ENCODE measurements at places on chromosomes 3 and 15. TPM values are rescaled to one million over a fixed set of nuclear protein-coding genes. Genes with fewer than 3 reads are reported as not detected.

DNA sequence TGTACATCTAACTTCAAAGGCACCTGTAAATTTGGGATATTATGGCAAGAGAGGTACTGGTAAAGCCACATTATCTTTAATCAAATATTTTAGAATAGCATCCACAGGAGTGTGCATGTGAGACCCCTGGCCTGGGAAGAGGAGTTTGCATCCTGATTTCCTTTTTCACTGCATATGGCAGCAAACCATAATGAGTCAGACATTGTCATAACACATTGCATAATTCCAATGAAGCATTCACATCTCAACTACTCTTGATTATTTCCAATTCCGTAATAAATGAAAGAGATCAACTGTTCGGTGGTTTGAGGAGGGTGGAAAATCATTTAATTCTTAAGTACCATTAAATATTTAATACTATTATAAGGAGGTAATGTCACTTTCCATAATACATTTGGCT lies 215.0 kb downstream of the MECOM start:
- no peaks in the 10 kb centered on the region for H3K36me3 ChIP-seq
- H3K27ac ChIP-seq = no peak overlapping the region
- H3K4me3 ChIP-seq = no peak overlapping the region
- H3K4me1 ChIP-seq = no peaks in the 10 kb centered on the region
- DNase-seq = peak; percentile 16

DNA sequence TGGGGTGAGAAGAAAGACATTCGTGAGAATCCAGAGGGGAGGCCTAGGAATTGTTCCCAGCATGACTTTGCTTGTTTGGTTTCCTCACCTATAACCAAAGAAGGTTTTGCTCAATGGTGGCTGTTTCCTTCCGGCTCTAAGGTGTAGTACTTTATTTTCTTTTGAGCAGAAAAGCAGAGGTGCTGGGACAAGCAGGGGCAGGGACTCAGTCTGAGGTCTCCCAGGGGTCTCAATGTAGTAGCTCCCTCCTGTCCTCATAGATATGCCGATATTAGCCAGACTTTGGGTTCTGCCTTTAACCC lies 41.6 kb downstream of the ZBTB38 start:
- no peak for DNase-seq
- peak overlapping the region; percentile 92 for H3K27ac ChIP-seq

DNA sequence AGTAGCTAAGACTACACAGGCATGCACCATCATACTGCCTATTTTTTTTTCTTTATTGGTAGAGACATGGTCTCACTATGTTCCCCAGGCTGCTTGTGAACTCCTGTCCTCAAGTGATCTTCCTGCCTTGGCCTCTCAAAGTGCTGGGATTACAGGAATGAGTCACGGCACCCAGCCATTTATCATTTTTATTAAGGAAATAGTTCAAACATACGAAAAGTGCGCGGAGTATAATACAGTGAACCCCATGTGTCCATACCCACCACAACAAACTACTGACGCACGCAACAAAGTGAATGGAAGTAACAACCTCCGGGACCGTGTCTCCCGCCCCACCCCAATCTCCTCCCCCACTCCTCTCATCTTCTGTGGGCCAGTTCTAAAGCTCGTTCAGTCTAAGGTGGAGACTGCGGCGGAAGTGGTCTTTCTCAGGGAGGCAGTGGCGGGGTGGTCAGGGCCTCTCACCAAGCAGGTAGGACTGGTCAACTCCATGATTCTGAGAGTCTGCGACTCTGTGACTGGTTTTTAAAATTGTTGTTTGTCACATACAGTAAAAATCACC lies 42.1 kb downstream of the DNAJB8 start:
- no peaks in the 10 kb centered on the region for H3K36me3 ChIP-seq
- H3K4me3 ChIP-seq = no peak overlapping the region
- no peaks in the 10 kb centered on the region for H3K27me3 ChIP-seq
- no peak overlapping the region for H3K27ac ChIP-seq
- H3K4me1 ChIP-seq = no peaks in the 10 kb centered on the region

DNA sequence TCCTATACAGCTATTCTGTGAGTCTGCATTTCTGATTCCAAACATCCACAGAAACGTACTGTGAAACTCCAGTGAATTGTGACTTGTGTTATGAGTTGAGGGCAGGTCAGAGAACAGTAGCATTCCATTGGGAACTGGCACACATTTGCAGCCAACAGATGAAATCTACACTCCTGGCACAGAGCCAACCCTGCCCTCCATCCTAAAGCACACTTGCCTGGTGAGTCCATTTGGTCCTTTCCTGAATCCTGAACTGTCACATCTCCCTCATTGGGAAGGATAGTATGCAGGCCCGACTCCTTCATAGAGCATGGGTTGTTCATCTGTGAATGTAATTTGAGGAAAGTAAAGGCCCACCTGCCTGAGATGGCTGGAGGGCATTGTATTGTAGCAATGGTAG lies 314.3 kb upstream of the RASGRP1 start:
- peak overlapping the region; percentile 88 for H3K27ac ChIP-seq
- H3K27me3 ChIP-seq = no peaks in the 10 kb centered on the region
- no peak for DNase-seq
- H3K4me1 ChIP-seq = peaks cover 48% of the 10 kb centered on the region
- no peak overlapping the region for H3K4me3 ChIP-seq

GRCh38 chr3:196889844-196890708 lies 22.4 kb downstream of the SENP5 start:
- peaks cover 14% of the 10 kb centered on the region for H3K36me3 ChIP-seq
- peak; percentile 12 for DNase-seq
- no peaks in the 10 kb centered on the region for H3K27me3 ChIP-seq

- H3K27ac ChIP-seq = peak overlapping the region; percentile 85
- no peaks in the 10 kb centered on the region for H3K36me3 ChIP-seq
- H3K4me1 ChIP-seq = peaks cover 33% of the 10 kb centered on the region
- H3K27me3 ChIP-seq = no peaks in the 10 kb centered on the region
- DNase-seq = peak; percentile 95
Observed at GRCh38 chr15:81184188-81184587, 12.5 kb upstream of the IL16 start.

GRCh38 chr3:536417-536813 lies 339.9 kb downstream of the CHL1 start:
- DNase-seq = peak; percentile 23
- no peaks in the 10 kb centered on the region for H3K36me3 ChIP-seq
- no peaks in the 10 kb centered on the region for H3K4me1 ChIP-seq
- H3K4me3 ChIP-seq = peak overlapping the region; percentile 74

DNA sequence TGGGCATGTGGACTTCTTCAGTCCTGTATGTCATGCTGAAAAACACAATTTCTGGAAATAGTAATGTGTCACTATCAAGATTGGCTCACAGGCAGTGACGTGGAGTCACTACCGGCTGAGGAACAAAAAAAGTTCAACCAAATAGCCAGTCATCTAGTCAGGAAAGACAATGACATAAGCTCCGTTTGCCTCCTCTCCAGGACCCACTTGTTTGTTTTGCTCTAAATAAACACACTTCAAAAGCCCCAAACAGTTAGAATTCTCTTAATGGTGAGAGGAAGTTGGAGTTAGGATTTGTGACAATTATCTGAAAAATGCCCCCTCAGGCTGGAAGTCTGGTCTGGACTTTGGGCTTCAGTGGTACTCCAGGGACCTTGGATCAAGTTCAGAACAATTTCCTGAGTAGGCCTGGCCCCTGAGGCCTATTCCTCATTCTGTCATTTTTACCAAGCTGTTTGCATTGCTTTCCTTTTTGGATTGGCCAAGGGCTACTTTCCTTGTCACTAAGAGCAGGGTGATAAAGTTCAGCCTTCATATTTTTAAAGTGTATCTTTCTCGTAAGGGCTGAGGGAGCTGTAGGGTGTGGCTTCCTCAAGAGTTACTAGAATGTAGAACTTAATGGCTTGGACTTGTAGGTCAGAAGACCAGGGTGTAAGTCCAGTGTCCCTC lies 98.9 kb downstream of the EOMES start:
- H3K27me3 ChIP-seq = no peaks in the 10 kb centered on the region
- peaks cover 3% of the 10 kb centered on the region for H3K4me1 ChIP-seq
- no peak overlapping the region for H3K27ac ChIP-seq

DNA sequence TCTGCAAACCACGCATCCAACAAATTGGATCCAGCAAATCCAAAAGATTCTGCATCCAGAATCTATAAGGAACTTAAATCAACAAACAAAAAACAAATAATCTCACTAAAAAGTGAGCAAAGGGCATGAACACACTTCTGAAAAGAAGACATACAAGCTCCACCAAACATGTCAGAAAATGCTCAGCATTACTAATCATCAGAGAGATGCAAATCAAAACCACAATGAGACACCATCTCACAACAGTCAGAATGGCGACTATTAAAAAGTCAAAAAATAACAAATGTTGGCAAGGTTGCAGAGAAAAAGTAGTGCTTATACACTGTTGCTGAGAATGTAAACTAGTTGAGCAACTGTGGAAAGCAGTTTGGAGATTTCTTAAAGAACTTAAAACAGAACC lies 21.6 kb upstream of the SLC25A36 start:
- no peaks in the 10 kb centered on the region for H3K36me3 ChIP-seq
- H3K27ac ChIP-seq = no peak overlapping the region
- no peak overlapping the region for H3K4me3 ChIP-seq
- peak; percentile 24 for DNase-seq

GRCh38 chr15:26628071-26628470 lies 144.8 kb downstream of the GABRB3 start:
- H3K36me3 ChIP-seq = no peaks in the 10 kb centered on the region
- DNase-seq = no peak
- H3K4me1 ChIP-seq = no peaks in the 10 kb centered on the region
- no peak overlapping the region for H3K4me3 ChIP-seq
- H3K27me3 ChIP-seq = no peaks in the 10 kb centered on the region

- H3K4me1 ChIP-seq = peaks cover 7% of the 10 kb centered on the region
- H3K27me3 ChIP-seq = no peaks in the 10 kb centered on the region
- DNase-seq = no peak
- no peaks in the 10 kb centered on the region for H3K36me3 ChIP-seq
- H3K27ac ChIP-seq = no peak overlapping the region
- no peak overlapping the region for H3K4me3 ChIP-seq
Observed at GRCh38 chr3:44056446-44057240, 185.0 kb upstream of the TOPAZ1 start.

GRCh38 chr15:99176757-99177156 lies 71.9 kb downstream of the SYNM start:
- H3K36me3 ChIP-seq = no peaks in the 10 kb centered on the region
- 0 out of 2 replicates have a peak, but pooled peaks cover 3% of the 10 kb centered on the region for H3K4me1 ChIP-seq
- H3K27ac ChIP-seq = no peak overlapping the region
- H3K4me3 ChIP-seq = no peak overlapping the region
- no peaks in the 10 kb centered on the region for H3K27me3 ChIP-seq
- DNase-seq = peak; percentile 29

- DNase-seq = no peak
- no peaks in the 10 kb centered on the region for H3K36me3 ChIP-seq
- H3K4me3 ChIP-seq = no peak overlapping the region
- no peaks in the 10 kb centered on the region for H3K4me1 ChIP-seq
- H3K27me3 ChIP-seq = no peaks in the 10 kb centered on the region
Observed at GRCh38 chr3:156416846-156417558, 137.9 kb downstream of the SSR3 start.

DNA sequence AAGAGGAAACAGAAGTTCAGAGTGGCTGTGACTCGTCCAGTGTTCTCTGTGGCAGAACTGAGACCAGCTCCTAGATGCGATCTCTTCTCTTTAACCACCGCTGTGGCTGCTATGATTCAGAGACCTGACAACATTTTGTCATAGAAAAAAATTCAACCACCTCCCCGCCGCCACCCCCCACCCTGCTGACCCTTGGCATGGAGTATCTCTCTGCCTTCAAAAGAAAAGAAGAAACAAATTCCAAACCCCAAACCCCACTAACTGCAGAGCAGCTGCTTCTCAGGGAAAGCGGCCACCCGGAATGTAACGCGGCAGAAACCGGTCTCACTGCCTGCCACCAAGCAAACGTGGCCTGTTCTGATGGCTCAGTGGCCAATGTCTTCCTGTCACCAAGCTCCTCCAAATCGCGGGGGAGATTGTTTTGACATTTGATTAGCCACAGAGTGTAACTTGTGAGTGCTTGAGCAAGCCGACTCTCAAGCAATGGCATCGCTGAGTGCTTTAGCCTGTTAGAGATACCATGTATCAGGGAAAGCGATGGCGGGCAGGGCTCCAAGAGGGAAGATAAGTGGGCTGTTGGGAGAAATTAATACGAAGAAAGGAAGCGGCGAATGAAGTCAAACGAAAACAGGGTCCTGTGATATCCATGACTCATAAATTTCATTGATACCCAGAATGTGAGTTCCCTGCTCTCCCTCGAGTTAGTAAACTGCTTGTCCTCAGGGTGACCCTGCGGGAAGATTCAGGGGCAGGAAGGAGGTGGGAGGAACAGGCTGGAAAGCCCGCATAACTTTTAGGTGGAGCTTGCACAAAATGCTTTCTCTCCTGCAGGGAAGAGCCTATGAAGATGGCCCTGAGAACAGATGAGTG lies 44.8 kb upstream of the TLE3 start:
- H3K27me3 ChIP-seq = peaks cover 33% of the 10 kb centered on the region
- H3K27ac ChIP-seq = no peak overlapping the region
- DNase-seq = peak; percentile 59
- H3K36me3 ChIP-seq = no peaks in the 10 kb centered on the region

GRCh38 chr3:112351036-112351435 lies 18.1 kb downstream of the CD200 start:
- no peak for DNase-seq
- H3K4me1 ChIP-seq = no peaks in the 10 kb centered on the region
- H3K4me3 ChIP-seq = no peak overlapping the region
- no peaks in the 10 kb centered on the region for H3K36me3 ChIP-seq
- no peak overlapping the region for H3K27ac ChIP-seq
- peaks cover 17% of the 10 kb centered on the region for H3K27me3 ChIP-seq

DNA sequence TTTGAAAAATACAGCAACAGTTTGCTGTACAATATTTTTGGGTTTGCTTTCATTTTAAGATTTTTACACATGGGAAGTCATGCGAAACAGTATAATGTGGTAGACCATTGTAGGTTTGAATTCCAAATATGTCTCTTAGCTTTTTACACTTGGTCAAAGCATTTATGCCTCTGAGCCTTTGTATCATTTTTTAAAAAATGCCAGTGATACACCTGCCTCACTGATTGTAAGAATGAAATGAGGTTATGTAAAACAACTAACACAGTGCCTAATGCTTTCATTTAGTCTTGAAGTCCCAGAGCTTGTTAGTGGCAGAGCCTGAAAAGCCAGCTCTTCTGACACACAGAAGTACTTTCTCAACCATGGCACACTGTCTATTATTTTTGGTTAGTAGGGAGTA lies 202.0 kb downstream of the UBE2E2 start:
- H3K27ac ChIP-seq = no peak overlapping the region
- H3K4me3 ChIP-seq = no peak overlapping the region
- H3K36me3 ChIP-seq = no peaks in the 10 kb centered on the region
- H3K4me1 ChIP-seq = peaks cover 7% of the 10 kb centered on the region
- no peaks in the 10 kb centered on the region for H3K27me3 ChIP-seq

- H3K4me1 ChIP-seq = no peaks in the 10 kb centered on the region
Observed at GRCh38 chr3:116515973-116516372, 70.7 kb upstream of the LSAMP start.

GRCh38 chr3:59101231-59101736 lies 51.5 kb upstream of the CFAP20DC start:
- H3K27ac ChIP-seq = no peak overlapping the region
- peak; percentile 83 for DNase-seq
- no peaks in the 10 kb centered on the region for H3K36me3 ChIP-seq
- H3K4me3 ChIP-seq = no peak overlapping the region
- H3K27me3 ChIP-seq = no peaks in the 10 kb centered on the region

GRCh38 chr15:44243141-44243540 lies 45.4 kb upstream of the GOLM2 start:
- no peak overlapping the region for H3K27ac ChIP-seq
- H3K4me3 ChIP-seq = no peak overlapping the region
- H3K27me3 ChIP-seq = no peaks in the 10 kb centered on the region
- H3K4me1 ChIP-seq = 0 out of 2 replicates have a peak, but pooled peaks cover 2% of the 10 kb centered on the region
- peak; percentile 20 for DNase-seq

PLCH1 gene
- under 0.01 TPM for total RNA-seq

MST1R gene
- not detected for total RNA-seq

TAGLN3 gene
- not detected for total RNA-seq

SLC27A2 gene
- not detected for total RNA-seq

INSYN1 gene
- total RNA-seq = 10.4 TPM

Measured in GM23248 (cell line).